Muscle of back (tissue), 13 donors: ENCODE measurements at places on chromosomes 12 and 14. TPM values are rescaled to one million over a fixed set of nuclear protein-coding genes. Genes with fewer than 3 reads are reported as not detected.

DNA sequence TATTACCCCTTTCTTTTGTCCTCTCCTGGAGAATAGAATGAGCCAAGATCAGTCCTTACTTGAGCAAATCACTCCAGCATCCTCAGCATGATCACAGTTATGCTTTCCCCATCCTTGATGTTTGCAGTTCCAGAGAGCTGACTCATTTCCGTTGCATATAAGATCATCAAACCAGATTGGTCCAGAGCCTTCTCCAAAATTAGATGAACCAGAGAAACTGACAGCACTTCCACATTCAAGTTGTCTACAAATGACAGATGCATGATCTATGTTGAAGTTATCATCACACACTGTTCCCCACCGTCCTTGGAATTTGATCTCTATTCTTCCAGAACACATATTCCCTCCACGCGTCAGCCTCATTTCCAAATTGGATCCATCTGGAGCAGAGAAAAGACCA is 4.8 kb downstream of the CD163 start:
- peak; percentile 61 for DNase-seq

DNA sequence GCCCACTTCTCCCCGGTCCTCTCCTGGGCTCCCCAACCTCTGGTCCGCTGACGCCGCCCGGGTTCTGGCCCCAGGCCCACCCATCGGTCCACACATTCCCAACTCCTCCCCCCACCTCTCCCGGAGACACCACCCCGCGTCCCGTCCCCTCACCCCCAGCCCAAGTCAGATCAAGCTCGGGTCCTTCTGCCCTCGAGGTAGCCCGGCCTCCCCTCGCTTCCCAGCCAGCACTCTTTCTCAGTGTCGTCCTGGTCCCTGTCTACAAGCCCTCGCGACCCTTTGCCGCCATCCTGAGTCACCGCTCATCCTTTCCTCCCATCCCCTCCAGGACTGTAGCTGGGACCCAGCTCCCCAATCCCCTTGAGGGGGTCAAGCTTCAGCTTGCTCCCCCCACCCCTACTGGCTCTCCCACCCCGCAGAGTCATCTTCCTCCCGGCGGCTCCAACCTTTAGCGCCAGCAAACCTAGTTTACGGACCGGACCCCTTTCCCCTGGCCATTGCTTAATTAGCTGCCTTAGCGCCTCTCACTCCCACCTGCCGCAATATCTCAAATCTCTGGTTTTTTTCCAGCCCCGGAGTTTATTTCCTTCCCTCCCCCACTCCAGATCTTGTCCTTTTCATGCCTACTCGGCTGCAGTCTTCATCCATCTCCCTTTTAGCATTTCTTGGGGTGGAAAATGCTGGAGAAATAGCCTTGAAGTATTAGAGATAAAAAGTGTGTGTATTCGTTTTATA is 1.1 kb downstream of the PPP4R4 start:
- DNase-seq: peak; percentile 27

DNA sequence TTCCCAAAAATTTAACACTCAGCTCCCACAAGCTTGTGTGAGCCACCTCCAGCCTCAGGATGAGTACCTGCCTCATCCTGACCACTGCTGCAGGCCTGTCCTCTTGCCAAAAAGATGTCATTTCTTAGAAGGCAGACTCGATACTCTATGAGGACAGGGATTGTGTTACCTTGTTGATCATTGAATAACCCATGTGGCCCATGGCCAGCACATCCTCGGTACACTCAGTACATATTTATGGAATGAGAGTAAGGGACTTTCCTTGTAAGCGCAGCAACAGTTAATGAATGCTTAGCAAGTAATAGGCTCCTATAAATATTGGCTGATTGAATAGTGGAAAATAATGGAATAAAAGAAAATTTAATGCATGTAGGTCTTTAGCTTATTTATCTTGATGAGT is 15.3 kb upstream of the DGLUCY start:
- no peak for DNase-seq

GRCh38 chr12:100141666-100141997 is 1.0 kb downstream of the BLTP3B start:
- peak; percentile 78 for DNase-seq

C12orf54 gene
- 0.29 TPM for polyA plus RNA-seq
